IPS DF 19.7 (cell line): ENCODE measurements at places on chromosomes 6 and 20.

GRCh38 chr6:20840675-20841074 is 306.4 kb downstream of the CDKAL1 start:
- DNase-seq = no peak

DNA sequence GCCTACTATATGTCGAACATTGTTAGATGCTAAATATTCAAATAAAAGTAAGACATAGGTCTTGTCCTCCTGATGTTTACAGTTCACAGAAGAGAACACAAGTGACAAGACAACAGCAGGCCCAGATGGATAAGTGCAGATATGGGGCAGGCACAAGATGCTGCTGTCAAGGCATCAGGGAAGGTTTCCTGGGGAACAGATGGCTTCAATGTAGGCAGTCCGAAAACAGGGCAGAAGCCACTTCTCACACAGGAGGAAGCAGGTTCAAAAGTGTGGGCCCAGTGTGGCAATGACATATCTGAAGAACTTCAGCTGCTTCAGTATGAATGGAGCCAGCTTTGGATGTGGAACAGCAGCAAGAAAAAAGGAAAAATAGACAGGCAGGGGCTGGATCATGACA is 32.5 kb downstream of the HLA-DPB1 start:
- no peak for DNase-seq

- no peak for DNase-seq
Observed at GRCh38 chr20:25327521-25328235, 63.0 kb downstream of the ABHD12 start.

DNA sequence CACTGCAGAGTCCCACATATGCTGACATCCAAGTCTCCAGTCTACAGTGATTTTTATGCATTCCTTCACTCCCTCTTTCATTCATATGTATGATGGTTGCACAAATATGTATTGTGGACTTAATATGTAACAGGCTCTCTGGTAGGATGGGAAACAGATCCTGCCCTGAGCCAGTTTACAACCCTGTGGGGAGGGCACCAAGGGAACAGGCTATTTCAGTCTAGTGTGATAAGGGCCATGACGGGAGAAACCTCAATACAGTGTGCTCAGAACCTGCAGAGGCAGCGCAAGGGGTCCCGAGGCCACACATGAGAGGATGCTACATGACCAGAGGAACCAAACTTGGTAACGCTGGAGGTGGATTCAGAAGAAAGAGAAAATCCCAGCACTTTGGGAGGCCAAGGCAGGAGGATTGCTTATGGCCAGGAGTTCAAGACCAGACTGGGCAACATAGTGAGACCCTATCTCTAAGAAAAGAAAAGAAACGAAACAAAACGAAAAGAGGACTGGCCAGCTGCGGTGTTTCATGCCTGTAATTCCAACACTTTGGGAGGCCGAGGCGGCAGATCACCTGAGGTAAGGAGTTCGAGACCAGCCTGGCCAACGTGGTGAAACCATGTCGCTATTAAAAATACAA is 249.8 kb upstream of the JARID2 start:
- no peak for DNase-seq

DNA sequence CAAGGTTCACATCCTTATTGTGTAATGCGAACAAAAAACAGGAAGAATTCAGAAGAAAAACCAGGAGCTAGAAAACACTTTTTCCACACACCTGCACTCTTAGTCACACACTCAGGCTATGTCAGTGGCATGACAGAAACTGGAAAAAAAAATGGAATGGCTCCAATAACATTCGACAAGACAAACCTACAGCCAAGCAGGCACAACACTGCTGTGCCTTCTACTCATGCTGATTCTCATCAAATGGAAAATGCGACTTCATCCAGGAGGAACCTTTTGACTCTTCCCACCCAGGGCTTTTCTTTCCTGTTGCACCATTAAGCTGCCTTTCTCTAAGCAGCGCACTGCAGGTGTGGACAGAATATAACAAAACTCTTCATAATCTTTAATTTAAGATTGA is 163.2 kb upstream of the BTBD3 start:
- DNase-seq = no peak
